ENCODE measurements at places on chromosomes 11 and 22. TPM values are rescaled to one million over a fixed set of nuclear protein-coding genes. Genes with fewer than 3 reads are reported as not detected.

Gene DNAJB7
- not detected for total RNA-seq

Gene ZBTB16
- total RNA-seq = 0.25 TPM

Gene CRYBB2
- total RNA-seq = 1.0 TPM

Gene IGLL1
- not detected for total RNA-seq

Gene OR51A4
- total RNA-seq = not detected

Gene MB
- 5.0 TPM for total RNA-seq

Gene KCTD14
- total RNA-seq = 12.0 TPM

Gene ART1
- total RNA-seq = not detected

Gene MS4A6A
- total RNA-seq = not detected

Gene SNU13
- 197 TPM for total RNA-seq

Gene HIPK3
- total RNA-seq = 64.8 TPM

Gene PLEKHB1
- 29.1 TPM for total RNA-seq

Gene INS
- not detected for total RNA-seq

Gene TRIM49
- not detected for total RNA-seq

Gene FAM180B
- not detected for total RNA-seq

Gene OR4D10
- total RNA-seq = not detected

Gene IL17REL
- not detected for total RNA-seq

Gene ALG9
- 19.1 TPM for total RNA-seq

Gene OR52I2
- total RNA-seq = not detected

Gene TIMM8B
- 42.4 TPM for total RNA-seq

Gene CTSW
- total RNA-seq = not detected

Measured in PC-9 (cell line).